ENCODE measurements at places on chromosomes 4 and X. TPM values are rescaled to one million over a fixed set of nuclear protein-coding genes. Genes with fewer than 3 reads are reported as not detected.

TLL1 gene
- total RNA-seq = not detected

NLRP2B gene
- total RNA-seq = not detected

ARHGAP36 gene
- total RNA-seq = not detected

CACNA1F gene
- total RNA-seq = 0.05 TPM

DCAF4L1 gene
- 0.20 TPM for total RNA-seq

GRCh38 chr4:140497747-140498636 lies at the start of gene MGAT4D:
Gene MGAT4D (minus strand): TSS chr4:140498293. CDS start chr4:140498222, 71 bp downstream.
- H3K36me3 ChIP-seq = no peaks in the 10 kb centered on the region
- no peak for DNase-seq
- no peaks in the 10 kb centered on the region for H3K4me1 ChIP-seq
- no peak within 1 kb of the TSS for H3K27ac ChIP-seq

- H3K27me3 ChIP-seq = no peaks in the 10 kb centered on the region
- no peak overlapping the region for H3K4me3 ChIP-seq
- DNase-seq = no peak
- H3K36me3 ChIP-seq = no peaks in the 10 kb centered on the region
- H3K4me1 ChIP-seq = no peaks in the 10 kb centered on the region
- no peak overlapping the region for H3K27ac ChIP-seq
Measured at GRCh38 chr4:126697748-126698147, 935.0 kb upstream of the INTU start.

GRCh38 chr4:88240297-88240714 lies 44.1 kb downstream of the PPM1K start:
- no peak for DNase-seq
- peaks cover 22% of the 10 kb centered on the region for H3K27me3 ChIP-seq
- H3K36me3 ChIP-seq = peaks cover 2% of the 10 kb centered on the region
- no peak overlapping the region for H3K27ac ChIP-seq

- H3K27ac ChIP-seq = no peak overlapping the region
- peaks cover 10% of the 10 kb centered on the region for H3K4me1 ChIP-seq
- no peaks in the 10 kb centered on the region for H3K27me3 ChIP-seq
Measured at GRCh38 chrX:13069771-13070416, 25.5 kb upstream of the FAM9C start.

DNA sequence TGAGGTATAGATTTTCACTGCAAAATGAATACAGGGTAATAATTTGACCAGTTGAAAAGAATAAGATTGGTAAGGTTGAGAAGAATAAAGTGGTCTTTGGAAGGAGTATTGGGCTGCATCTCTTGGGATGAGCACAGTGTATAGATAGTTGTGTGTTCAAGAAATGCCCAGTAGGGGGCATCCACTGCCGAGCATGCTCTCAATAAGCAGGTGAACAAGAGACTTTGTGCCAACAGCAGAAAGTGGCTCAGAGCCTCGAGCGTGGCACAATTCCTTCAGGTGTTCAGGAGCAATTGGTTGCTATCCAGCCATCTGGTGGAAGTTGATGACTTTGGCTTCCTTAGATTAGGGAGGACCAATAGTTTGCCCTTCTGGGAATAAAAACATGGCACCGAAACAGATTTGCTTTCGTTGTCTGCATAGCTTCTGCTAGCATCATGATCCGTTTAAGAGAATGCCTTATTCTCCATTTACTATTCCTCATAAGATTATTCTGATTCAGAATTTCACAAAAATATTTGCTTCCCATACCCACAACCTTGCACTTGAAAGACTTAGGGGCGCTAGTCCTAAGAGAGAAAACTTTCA lies 258.1 kb upstream of the NEIL3 start:
- H3K27me3 ChIP-seq = peaks cover 6% of the 10 kb centered on the region
- no peak overlapping the region for H3K27ac ChIP-seq
- H3K4me3 ChIP-seq = no peak overlapping the region
- H3K36me3 ChIP-seq = no peaks in the 10 kb centered on the region

GRCh38 chrX:145524931-145525330 lies 277.6 kb downstream of the SPANXN1 start:
- no peak for DNase-seq
- H3K4me1 ChIP-seq = no peaks in the 10 kb centered on the region
- no peak overlapping the region for H3K4me3 ChIP-seq
- H3K27ac ChIP-seq = no peak overlapping the region

GRCh38 chr4:123256901-123257300 lies 139.7 kb upstream of the SPRY1 start:
- H3K4me1 ChIP-seq = no peaks in the 10 kb centered on the region
- H3K4me3 ChIP-seq = no peak overlapping the region
- H3K27me3 ChIP-seq = no peaks in the 10 kb centered on the region
- no peak overlapping the region for H3K27ac ChIP-seq
- DNase-seq = no peak

GRCh38 chr4:77952457-77952856 lies 89.8 kb downstream of the MRPL1 start:
- peaks cover 6% of the 10 kb centered on the region for H3K4me1 ChIP-seq
- no peak overlapping the region for H3K4me3 ChIP-seq

DNA sequence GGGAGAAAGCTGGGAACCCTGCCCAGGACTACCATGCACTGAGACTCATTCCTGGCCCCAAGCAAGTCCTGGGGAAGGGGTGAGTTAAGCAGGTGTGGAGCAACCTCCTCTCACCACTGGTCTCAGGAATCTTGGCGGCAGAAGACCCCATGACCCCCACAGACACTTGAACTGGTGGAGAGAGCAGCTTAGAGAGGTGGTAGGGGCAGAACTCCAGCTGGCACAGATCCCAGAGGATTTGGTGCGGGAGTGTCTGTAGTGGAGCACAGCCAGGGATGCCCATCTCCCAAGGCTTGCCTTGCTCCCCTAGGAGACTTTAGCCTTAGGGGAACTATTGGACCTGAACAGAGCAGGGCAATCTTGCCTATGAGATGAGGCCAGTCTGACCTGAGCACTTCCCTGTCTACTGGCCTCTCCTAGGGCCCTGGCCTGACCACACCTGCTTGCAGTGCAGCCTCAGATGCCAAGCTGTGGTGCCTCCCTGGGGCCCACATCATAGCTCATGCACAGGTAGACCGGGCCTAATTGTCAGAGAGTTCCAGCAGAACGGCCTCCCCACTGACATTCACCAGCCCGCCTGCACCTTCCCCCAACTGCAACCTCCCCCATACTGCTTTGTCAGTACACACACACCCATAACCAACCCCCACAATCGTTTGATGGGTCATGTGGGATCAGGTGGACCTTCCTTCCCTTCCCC lies 78.0 kb downstream of the NAA11 start:
- peaks cover 4% of the 10 kb centered on the region for H3K27me3 ChIP-seq
- no peak for DNase-seq
- no peak overlapping the region for H3K27ac ChIP-seq
- H3K4me1 ChIP-seq = no peaks in the 10 kb centered on the region
